ENCODE measurements at places on chromosomes 4 and X. TPM values are rescaled to one million over a fixed set of nuclear protein-coding genes. Genes with fewer than 3 reads are reported as not detected.

The FAM200B gene
- total RNA-seq: 38.5 TPM

DNA sequence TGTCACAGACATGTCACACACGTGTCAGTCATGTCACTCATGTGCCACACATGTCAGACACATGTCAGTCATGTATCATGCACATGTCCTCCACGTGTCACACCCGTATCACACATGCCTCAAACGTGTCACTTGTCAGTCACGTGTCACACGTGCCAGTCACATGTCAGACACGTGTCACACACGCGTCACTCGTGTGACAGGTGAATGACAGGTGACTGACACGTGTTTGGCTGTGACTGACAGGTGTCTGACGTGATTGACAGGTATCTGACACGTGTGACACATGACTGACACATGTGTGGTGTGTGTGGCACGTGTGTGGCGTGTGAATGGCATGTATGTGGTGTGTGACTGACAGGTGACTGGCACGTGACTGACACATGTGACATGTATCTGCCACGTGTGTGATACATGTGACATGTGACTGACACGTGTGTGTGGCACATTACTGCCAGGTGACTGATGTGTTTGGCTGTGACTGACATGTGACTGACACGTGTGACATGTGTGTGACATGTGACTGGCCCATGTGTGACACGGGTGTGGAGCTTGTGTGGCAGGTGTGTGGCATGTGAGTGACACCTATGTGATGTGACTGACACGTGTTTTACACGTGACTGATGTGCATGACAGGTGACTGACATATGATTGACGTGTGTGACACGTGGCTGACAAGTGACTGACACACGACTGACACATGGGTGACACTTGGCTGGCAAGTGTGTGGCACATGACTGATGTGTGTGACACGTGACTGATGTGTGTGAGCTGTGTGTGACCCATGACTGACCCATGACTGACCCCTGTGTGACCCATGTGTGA is 90.7 kb upstream of the GPC3 start:
- no peak for DNase-seq

DNA sequence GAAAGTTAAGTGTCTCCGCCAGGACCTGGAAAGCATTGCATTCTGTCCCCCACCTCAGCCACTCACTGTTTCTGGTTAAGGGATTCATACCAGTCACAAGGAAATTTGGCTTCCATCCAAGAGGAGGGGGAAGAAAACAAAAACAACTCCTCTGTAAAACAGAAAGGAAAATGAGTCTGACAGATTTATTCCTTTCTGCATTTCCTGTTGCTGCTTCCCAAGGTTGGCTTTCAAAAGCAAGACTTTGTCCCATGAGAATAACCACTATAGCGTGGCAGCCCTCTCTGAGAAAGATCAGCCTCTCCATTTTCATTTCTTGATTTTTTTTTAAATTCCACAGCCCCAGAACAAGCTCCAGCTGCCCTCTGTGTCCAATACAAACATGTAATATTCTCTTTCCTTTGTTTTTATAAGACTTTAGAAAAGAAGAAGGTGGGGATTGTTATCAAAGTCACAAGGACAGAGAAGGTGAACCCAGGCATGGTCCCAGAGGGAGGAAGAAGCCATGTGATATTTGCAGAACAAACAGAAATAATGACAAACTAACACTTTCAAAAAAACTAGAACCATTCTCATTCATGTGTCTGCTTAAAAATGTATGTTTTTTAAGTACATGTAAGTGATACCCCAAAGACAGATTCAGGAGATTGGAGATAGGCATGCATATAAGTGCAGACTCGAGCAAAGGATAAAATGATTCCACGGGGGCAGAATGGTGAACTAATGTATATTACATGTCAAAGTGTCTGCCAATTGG is 90.7 kb upstream of the DCLK2 start:
- DNase-seq: no peak

DNA sequence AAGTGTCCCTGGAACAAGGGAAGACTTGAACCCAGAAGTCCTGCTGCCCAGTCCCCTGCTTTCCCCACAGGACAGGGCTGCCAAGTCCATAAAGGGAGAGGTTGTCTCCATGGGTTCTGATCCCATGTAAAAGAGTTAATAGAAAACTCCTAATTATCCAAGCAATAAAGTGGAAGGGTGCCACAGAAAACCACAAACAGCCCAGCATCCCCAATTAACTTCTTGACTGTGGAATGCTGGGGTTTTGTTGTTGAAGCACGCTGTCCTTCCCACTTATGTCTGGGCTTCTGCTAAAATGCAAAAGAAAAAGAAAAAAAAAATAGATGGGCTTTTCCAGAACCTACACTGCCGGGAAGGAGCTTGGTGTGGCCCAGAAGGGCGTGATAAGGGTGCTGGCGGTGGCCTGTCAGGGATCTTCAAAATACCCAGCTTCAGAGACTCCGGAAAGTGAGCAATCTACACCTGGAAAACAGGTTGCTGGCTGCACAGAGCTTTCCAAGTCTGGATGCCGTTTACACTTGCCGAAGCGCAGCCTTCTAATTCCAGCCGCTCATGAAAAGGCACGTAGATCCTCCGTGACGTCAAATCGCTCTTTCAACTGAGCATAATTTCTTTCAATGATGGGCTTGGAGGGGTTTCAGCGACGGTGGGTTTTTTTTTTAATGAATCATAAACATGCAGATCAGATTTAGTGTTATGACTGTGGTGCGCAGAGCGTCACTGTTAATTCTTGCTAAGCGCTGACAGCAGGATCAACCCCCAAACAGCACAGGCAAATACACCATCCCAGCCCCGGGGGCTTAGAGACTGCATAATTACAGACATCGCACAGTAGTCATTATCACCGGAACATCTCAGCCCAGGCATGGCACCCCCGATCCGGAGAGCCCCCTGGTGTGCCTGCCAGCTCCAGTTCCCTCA is 197.6 kb downstream of the BCOR start:
- no peak for DNase-seq

GRCh38 chr4:120443116-120443515 is 376.5 kb upstream of the MAD2L1 start:
- no peak for DNase-seq

All from naive thymus-derived CD8-positive, alpha-beta T cell (primary cell).